ENCODE measurements at places on chromosomes 2 and 18. TPM values are rescaled to one million over a fixed set of nuclear protein-coding genes. Genes with fewer than 3 reads are reported as not detected.
A peak's percentile ranks its signal among the peaks of the same experiment; 100 is the strongest.

Gene LYPD1
- 0.22 TPM for total RNA-seq

Gene MAPK4
- 30.1 TPM for total RNA-seq

Gene RNF125
- 12.5 TPM for total RNA-seq

Gene NEU2
- total RNA-seq, result not detected

Gene IGFBP2
- total RNA-seq, result 193 TPM

Gene TPO
- 4.0 TPM for total RNA-seq

Gene CXCR1
- total RNA-seq, result 1.2 TPM

Gene HOXD11
- not detected for total RNA-seq

GRCh38 chr2:177078855-177079254, 133.7 kb upstream of the HNRNPA3 start:
- H3K27me3 ChIP-seq, result no peaks in the 10 kb centered on the region
- H3K4me1 ChIP-seq, result no peaks in the 10 kb centered on the region
- no peak overlapping the region for H3K4me3 ChIP-seq
- no peak for DNase-seq
- no peaks in the 10 kb centered on the region for H3K36me3 ChIP-seq

GRCh38 chr2:168613551-168613950, 157.5 kb downstream of the CERS6 start:
- H3K36me3 ChIP-seq, result no peaks in the 10 kb centered on the region
- peaks cover 22% of the 10 kb centered on the region for H3K4me1 ChIP-seq
- H3K4me3 ChIP-seq, result no peak overlapping the region
- no peaks in the 10 kb centered on the region for H3K27me3 ChIP-seq

DNA sequence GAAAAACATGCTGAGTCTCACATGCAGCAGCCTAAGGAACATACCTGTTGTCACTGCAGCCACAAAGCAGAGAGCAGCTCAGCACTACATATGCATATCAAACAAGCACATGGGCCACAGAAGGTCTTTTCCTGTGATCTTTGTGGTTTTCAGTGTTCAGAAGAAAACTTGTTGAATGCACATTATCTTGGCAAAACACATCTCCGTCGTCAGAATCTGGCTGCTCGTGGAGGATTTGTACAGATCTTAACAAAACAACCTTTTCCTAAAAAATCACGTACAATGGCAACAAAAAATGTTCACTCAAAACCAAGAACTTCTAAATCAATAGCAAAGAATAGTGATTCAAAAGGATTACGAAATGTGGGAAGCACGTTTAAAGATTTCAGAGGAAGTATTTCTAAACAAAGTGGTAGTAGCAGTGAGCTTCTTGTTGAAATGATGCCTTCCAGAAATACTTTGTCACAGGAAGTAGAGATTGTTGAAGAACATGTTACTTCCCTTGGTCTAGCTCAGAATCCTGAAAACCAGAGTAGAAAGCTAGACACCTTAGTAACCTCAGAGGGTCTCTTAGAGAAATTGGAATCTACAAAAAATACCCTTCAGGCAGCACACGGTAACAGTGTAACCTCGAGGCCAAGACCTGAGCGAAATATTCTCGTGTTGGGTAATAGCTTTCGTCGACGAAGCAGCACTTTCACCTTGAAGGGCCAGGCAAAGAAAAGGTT, 34.1 kb downstream of the ZNF407 start:
- no peak for DNase-seq
- no peaks in the 10 kb centered on the region for H3K27me3 ChIP-seq
- no peak overlapping the region for H3K27ac ChIP-seq
- H3K36me3 ChIP-seq, result peaks cover 40% of the 10 kb centered on the region

DNA sequence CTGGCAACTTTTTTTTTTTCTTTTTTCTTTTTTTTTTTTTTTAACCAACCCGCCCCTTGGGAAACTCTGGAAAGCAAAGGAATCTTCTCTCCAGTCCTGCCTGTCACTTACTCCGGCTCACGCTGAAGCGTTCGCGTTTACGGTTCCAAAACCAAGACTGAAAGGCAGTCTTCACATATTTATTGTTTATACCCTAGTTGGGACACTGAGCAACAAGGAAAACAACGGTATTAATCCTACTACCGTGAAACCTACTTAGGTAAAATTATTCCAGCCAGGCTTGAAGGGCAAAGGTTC, 125.4 kb downstream of the OSBPL1A start:
- H3K27ac ChIP-seq, result peak overlapping the region; percentile 94
- H3K27me3 ChIP-seq, result no peaks in the 10 kb centered on the region
- no peaks in the 10 kb centered on the region for H3K36me3 ChIP-seq
- H3K4me3 ChIP-seq, result peak overlapping the region; percentile 92
- H3K4me1 ChIP-seq, result peaks cover 25% of the 10 kb centered on the region

DNA sequence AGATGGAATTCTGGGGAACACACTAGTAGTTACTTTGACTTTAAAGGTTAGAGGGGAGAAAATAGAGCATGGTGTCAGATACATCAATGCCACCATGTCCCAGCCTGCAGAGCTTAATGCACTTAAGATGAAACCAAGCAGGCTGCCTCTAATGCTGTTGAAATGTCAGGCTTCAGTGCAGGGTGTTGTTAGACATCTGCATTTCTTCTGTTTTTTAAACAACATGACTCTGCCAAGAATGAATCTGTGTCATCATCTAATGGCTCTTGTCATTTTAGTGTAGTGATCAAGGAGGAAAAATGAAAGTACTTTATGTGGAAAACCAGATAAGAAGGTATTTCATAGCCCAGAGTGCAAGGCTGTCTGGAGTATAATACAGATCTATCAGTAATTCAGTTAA, 29.9 kb downstream of the LYPD1 start:
- H3K27ac ChIP-seq, result no peak overlapping the region
- H3K4me1 ChIP-seq, result no peaks in the 10 kb centered on the region
- H3K4me3 ChIP-seq, result no peak overlapping the region
- no peak for DNase-seq
- H3K27me3 ChIP-seq, result no peaks in the 10 kb centered on the region

GRCh38 chr2:223433461-223433860, 168.7 kb downstream of the SCG2 start:
- DNase-seq, result no peak
- H3K4me1 ChIP-seq, result no peaks in the 10 kb centered on the region
- no peak overlapping the region for H3K4me3 ChIP-seq
- H3K27me3 ChIP-seq, result no peaks in the 10 kb centered on the region
- H3K27ac ChIP-seq, result no peak overlapping the region

DNA sequence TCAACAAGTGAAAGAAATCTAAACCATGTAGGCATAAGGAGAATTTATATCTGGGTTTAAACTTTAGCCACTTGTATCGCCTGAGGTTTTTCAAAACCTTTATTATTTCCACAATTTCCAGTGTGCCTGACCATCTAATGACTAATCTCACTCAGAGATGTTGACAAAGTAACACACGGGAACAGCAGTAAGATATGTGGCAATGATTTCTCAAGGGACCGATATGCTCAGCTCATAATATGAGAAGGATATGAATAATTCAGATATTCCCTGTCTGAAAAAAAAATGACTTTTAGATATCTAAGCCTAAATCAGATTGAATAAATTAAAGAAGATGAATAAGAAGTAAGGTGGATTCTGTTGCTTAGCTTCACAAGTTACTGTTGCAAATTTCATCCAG, 43.5 kb downstream of the TMEM163 start:
- no peak for DNase-seq
- no peaks in the 10 kb centered on the region for H3K27me3 ChIP-seq
- no peaks in the 10 kb centered on the region for H3K36me3 ChIP-seq

Measured in heart left ventricle (tissue), 16 donors.